ENCODE measurements at places on chromosomes 16 and 17.

DNA sequence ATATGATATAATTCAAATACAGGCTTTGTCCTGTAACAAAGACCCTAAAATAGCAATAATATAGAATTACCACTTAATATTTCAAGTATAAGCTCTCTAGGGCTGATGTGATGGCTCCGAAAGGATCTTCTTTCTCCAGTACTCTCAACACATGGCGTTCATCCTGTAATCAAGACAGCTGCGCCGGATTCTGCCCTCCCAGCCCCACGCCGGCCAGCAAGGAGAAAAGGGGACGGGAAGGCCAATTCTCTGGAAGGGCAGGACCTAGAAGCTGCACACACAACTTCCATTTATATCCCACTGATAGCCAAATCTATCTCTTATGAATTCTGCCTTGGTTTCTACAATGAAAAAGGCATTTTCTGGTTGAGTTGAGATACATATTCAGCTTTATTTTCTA is 32.0 kb downstream of the CCDC182 start:
- DNase-seq = no peak

- DNase-seq = no peak
These were observed 566.1 kb upstream of the CA10 start for GRCh38 chr17:52724578-52724977.

- no peak for DNase-seq
These were observed 450.7 kb upstream of the CCL2 start for GRCh38 chr17:33804401-33804800.

DNA sequence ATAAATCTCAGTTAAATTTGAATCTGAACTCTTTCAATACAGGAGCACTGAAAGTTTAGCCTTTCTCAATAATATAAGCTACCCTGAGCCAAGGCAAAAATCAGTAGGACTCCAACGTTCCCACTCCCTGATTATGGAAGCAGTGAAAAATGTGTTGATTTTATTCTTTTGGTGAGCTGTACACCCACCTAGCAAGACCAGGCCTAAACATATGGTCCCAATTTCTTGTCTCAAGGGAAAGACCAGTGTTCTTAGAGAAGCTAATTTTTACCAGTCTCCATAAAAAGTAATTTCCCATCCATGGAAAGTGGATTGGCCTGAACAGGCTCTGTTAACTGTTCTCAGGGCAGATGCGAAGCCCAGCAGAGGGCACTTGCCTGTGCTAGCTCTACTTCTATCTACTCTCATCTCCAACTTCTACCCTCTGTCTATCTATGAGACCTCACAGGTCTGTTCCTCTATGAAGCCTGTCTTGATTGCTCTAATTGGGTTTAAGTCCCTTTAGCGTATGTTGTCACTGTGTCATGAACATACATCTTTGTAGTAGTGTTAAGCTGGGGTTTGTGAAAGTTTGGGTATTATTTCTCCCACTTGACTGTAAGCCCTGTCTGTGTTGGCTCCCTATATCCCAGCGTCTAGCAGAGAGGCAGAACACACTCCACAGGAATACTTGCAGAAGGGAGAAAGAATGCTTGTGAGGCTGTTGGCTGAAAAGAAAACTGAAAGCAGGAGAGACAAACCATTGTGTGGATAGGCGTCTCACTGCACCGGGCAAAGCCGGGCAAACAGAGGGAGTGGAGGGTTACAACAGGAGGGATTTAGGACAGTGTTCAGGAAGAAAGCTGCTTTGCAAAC is 167.1 kb upstream of the MAF start:
- DNase-seq = no peak
